GM12892 (cell line): ENCODE measurements at places on chromosomes 13 and 19.

- DNase-seq: no peak
Measured at GRCh38 chr13:113647351-113648215, 10.4 kb downstream of the ATP4B start.

- no peak for DNase-seq
Measured at GRCh38 chr19:29478578-29479565, 46.9 kb upstream of the VSTM2B start.

- no peak for DNase-seq
Measured at GRCh38 chr19:34994286-34994642, 5.9 kb upstream of the GRAMD1A start.

- DNase-seq: no peak
Measured at GRCh38 chr19:50570997-50571396, 2.8 kb upstream of the LRRC4B start.
